ENCODE measurements at places on chromosomes 16 and 17.

GRCh38 chr17:17713839-17714238, 32.6 kb downstream of the RAI1 start:
- DNase-seq = peak; percentile 79

GRCh38 chr16:4399001-4399730, 17.2 kb downstream of the CORO7 start:
- no peak for DNase-seq

DNA sequence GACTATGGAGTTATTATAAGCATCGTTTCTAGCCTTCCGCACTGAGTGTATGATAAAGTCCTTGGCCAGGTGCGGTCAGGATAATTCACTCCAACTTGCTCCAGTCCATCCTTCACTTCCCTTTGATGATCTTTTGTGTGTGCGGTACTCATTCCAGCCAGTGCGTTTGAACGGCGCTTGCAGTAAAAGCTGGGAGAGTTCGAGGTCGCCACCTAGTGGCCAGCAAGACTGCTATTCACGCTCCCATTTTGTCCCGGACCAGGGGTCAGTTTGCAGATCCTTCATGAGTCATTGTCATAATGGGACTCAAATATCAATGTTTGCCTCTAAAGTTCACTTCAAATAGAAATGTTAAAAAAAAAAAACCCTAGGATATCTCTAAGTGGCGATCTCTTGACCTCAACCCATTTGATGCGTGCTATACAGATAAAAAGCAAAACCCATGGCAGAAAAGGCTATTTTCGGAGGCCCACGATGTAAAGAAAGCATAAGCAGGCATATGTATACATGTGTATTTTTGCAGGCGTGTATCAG, 417.1 kb downstream of the TMEM114 start:
- DNase-seq = peak; percentile 77

DNA sequence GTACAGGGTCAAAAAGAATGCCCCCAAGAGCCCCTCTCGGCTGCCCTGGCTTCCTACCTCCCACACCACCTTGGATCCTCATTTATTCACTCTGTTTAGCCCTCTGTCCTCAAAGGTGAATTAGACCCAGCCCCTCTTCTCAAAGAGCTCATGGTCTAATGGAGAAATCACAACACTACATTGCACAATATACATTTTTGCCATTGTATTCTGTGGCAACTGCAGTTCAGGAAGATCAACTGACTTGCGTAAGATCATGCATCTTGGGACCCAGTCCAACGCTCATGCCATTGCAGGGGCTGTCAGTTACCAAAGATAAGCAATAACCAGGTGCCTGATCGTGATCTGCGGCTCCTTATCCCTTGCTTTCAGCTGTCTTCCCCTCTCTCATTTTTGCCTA, 1.4 kb downstream of the KRT38 start:
- DNase-seq = no peak

DNA sequence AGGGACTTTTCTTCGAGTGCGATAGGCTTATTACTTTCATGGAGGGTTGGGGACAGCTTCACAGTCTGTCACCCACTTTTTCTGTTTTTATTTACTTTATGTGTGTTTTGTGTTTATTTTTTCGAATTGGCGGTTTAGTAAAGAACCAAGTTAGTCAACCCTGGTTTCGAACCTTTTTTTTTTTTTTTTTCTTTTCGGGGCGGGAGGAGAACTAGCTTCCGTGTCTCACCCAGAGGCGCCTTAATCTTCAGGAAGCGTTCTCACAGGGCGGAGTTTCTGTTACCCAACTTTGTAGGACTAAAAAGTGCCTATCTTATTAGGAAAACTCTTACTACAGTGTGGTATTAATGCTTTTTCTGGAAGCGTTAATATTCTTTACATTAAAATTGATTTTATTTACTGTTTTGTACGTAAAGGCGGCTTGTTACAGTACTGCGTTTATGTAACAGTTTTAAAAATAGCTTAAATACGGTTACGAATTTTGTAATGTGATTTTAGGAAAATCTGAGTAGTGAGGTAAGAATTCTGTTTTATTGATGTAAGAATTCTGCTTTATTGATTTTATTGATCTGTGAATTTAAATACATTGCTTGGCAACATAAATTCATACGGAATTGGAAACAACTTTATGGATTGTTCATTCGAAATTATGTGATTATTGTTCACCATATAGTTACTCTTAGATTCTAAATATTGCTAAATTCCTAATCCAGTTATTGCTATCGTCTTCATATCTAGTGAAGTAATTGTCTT, 885 bp downstream of the ZNF207 start:
- no peak for DNase-seq

DNA sequence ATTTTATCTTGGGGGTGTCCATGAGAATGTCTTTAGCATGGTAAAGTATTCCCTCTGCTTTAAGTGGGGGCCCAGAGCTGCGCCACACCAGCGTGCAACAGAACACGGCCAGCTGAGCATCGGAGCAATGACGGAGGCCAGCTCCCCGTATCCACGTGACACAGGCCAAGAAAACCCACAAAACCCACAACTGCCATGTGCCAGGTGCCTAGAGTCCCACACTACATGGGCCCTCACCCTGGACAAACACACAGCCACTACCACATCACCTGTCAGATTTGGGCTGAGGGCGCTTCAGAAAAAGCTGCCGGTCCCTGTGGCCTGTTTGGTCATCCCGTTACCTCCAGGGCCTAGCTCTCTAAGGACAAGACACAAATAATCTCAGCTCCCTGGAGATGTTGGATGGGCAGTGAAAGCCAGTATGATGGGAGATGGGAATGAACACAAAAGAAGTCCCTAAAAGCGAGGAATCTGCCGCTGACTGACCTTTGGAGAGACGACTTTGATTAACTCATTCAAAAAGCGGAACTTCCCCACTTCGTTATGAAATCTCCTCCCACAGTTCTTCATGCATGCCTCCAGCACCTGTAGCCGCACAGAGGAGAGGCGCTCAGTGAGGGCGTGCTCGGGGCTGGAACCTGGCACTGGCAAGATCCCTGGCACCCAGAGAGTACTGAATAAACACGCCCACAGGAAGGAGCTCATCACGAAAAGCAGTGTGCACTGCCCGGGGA, 17.1 kb downstream of the GGA3 start:
- DNase-seq = no peak

- DNase-seq = no peak
These were observed 9.7 kb downstream of the IRX6 start for GRCh38 chr16:55333684-55334083.

GRCh38 chr17:3968015-3968414, 3.8 kb upstream of the ATP2A3 start:
- DNase-seq = no peak
